Stimulated activated CD8-positive, alpha-beta memory T cell treated with anti-CD3 and anti-CD28 coated beads, Interleukin-2, amount 100 ng/mL, for 1 hour (primary cell): ENCODE measurements at places on chromosomes 16 and 17.

- no peak for DNase-seq
Measured at GRCh38 chr17:42530952-42531454, 5.0 kb upstream of the NAGLU start.

- DNase-seq, result no peak
Measured at GRCh38 chr16:24721830-24722238, 7.6 kb upstream of the TNRC6A start.

GRCh38 chr16:88382491-88383400 is at the start of gene ZNF469:
TSS of gene ZNF469 (plus strand) at chr16:88382959. CDS start at chr16:88427471, 44,512 bp downstream.
- DNase-seq, result no peak

DNA sequence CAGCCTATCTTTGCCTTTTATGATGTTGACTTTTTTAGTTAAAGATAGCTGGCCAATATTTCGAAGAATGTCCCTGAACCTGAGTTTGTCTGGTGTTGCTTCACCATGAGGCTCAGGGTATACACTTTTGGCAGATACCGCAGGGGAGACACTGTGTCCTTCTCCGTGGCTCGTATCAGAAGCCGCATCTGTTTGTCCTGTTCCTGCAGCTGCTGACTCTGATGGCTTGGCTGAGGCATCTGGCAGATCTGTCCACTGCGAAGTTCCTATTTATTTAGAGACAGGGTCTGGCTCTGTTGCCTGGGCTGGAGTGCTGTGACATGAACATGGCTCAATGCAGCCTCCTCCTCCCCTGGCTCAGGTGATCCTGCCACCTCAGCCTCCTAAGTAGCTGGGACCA is 93.5 kb downstream of the CRISPLD2 start:
- no peak for DNase-seq

DNA sequence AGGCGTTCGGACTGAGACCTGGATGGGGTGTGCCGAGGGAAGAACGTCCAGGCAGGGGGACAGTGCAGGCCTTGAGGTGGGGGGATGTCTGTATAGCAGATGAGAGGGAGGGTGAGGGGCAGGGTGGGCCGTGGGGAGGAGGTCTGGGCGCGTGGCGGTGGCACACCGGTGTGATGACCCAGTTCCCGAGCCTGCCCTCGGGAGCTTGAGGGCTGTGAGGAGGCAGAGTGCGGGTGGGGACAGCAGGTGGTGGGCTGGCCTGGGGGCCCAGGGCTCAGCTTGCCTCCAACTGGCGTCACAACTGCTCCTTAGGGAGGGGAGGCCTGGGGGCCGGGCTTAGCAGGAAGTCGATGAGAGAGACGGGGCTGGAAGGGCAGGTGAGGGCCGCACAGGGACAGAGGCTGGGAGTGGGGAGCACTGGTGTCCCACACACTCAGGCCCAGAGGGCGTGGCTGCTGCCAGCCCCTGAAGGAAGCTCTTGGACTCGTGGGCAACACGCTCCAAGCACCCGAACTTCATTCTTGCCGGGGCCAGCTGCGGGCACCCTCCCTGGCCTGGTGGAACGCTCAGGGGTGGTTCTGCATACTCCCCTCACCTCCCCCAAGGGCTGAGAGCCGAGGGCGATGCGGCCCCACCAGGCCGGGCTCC is 6.5 kb downstream of the CACNA1H start:
- DNase-seq, result no peak

DNA sequence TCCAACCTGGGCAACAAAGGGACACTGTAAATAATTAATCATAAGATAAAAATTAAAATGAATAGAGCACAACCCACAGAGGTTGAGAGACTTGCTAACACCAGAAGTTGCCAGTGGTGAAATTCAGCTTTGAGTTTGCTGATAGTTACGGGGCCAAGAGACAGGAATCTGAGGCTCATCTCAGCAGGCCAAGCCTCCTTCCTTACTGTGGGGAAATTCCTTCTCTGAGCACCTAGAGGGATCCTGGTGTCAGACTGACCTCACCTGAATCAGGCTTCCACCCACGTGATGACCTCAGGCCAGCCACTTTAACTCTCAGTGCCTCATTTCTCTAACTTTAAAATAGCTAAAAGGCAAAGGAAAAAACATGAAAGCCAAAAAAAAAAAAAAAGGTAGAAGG is 4.7 kb downstream of the ABAT start:
- no peak for DNase-seq

DNA sequence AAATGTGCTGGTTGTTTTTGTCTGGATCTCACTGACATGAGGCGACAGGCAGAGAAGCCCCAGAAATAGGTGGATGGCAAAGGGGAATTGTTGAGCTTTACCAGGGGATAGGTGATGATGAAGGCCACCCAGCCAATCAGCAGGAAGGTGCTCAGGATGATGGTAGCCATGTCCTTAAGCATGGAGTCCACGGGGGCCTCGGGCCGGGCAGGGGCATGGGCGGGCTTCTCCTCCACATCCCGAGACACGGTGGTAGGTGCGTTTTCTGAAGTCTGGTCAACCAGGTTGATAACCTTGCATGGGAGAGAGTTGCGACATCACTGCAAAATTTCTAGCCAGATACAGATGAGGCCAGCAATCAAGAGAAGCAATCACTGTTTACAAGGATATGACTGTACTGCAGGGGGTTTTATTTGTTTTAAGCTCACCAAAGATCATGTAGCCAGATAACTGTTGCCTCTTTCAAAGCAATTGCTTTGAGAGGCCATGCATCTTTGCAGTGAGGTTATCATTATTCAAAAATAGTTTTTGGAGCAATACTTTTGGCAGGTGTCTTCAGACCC is 37.3 kb upstream of the ICAM2 start:
- DNase-seq, result no peak

DNA sequence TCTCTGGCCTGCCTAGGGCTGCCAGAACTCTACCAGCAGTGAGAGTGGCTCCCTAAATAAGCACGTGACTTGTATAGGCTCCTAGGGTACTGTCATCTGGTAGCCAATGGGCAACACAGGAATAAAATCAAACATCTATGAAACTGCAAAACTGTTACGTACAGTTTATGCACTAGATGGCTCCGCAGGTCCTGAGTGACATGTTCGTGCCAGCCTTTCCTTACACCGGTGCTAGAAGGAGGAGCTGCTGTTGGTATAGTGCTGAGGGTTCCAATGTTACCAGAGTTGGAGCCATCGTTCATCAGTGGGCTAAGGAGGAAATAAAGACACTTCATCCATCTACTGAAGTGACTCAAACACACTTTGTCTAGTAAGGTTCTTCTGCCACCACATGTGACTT is 63.2 kb upstream of the TRAP1 start:
- no peak for DNase-seq

GRCh38 chr16:57082664-57083063 is 9.7 kb upstream of the CPNE2 start:
- no peak for DNase-seq

DNA sequence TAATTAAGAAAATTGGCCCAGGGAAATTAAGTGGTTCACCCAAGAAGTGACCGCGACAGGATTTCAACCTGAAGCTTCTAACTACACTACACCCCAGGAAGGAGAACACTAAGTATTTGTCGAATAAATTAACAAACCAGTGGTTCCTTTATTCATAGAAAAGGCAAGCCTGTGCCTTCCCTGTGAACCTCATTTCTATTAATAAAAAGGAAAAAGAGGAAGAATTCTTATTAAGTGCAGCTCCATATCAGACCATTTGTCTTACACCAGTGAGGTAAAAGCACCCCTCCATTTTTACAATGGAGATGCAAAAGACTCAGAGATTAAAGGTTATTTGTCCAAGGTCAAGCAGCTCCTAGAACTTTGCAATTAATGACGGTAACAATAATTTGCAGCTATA is 1.7 kb downstream of the COPS3 start:
- DNase-seq, result no peak

DNA sequence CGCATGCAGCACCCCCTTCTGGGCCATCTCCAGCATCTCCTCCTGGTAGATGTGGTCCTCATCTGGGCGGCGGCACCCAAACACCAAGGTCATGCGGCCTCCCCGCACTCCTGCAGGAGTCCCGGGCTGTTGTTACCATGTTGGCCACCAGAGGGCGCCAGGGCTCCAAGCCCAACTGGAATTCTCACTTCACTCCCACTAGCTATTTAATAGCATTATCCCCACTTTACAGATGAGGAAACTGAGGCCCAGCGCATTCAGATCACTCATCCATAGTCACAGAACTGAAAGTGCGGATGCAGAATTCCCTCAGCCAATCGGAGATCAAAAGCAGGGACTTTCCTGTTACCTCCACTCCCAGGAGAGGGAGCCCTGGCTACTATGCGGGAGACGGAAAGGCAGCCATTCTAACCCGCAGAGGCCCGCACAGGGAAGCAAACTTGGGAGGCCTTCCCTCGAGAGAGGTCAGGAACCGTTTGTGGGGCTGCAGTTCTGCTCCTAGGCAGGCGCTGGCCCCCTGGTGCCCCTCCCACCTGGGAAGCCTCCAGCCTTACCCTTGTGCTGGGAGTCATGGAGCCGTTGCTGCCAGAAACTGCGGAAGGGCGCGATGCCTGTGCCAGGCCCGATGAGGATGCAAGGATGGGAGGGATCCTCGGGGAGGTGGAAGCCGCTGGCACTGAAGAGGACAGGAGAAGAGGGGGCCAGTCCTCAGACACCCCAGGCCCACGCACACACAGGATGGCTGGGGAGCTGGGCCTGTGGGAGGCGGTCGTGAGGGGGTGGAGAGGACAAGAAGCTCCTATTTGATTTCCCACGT is 40.1 kb downstream of the NOS2 start:
- peak; percentile 52 for DNase-seq

DNA sequence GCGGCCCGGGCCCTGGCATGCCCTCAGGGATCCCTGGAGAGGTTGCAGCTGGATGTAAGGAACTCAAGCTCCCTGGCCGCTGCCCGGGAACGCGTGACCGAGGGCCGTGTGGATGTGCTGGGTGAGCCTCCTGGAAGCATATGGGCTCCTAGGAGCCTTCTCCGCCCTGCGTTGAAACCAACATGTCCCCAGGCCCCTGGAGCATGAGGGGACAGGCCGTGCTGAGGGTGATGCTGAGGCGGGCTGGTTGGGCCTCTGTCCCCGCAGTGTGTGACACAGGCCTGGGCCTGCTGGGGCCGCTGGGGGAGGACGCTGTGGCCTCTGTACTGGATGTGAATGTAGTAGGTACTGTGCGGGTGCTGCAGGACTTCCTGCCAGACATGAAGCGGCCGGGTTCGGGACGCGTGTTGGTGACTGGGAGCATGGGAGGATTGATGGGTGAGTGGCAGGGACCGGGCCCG is 5.7 kb upstream of the HSD17B1 start:
- DNase-seq, result no peak

DNA sequence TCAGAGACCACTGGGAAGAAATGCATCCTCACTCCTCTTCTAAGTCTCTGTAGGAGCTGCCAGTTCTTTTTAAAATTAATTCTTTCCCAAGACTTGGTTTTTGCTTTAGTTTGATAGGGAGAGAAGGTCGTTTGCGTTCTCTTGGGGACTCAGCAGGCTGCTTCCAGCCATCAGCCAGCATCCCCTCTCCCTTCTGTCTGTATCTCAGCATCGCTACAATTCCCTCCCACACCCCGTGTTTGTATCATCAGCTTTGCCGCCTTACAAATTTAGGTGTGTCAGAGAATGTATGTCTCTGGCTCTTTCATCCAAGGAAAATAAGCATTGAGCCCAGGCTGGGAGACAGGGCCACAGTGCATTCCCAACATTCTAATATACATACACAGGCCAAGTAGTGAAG is 5.4 kb downstream of the HOXB6 start:
- no peak for DNase-seq

GRCh38 chr16:3819746-3820724 is 60.5 kb downstream of the CREBBP start:
- DNase-seq, result no peak

DNA sequence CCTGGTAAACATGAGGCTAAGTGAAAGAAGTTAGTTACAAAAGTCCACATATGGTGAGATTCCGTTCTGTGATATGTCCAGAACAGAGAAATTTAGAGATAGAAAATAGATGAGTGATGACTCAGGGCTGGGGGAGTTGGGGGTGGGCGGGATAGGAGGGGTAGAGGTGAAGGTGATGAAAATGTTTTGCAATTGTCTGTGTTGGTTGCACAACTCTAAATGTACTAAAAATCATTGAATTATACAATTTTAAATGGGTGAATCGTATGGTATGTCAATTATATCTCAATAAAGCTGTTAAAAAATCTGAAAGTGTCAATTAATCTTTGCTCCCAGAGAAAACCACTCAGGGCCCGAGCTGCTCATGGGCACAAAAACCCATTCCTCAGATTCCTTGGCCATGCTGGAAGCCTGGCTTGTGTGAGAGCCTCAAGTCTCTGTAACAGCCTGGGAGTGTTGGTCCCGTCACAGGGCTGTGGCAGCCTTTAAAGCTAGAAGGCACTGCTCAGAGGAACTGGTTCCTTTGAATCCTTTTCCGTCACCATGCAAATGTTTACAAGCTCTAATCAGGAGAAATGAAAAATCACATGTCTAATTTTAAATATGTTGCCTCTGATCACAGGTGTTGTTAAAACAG is 225.3 kb downstream of the WWOX start:
- DNase-seq, result no peak

GRCh38 chr17:72724267-72724666 is 368.2 kb downstream of the SLC39A11 start:
- DNase-seq, result no peak

DNA sequence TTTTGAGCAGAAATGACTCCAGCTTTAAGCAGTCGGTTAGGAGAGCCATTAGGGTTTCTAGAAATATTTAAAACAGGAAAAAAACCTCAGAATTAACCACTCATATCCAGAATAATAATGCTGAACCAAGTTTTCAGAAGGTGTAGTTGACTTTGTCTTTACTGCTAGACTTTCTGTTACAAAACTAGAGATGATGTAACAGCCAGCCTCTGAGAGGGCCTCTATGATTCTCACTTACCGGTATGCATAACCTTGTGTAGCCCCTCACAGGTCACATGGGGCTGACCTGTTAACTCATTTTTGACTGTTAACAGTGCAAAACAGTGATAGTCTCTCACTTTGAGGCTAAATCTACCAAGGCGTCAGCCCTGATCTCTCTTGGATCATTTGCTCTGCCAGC is 74.3 kb downstream of the TEX14 start:
- DNase-seq, result no peak

DNA sequence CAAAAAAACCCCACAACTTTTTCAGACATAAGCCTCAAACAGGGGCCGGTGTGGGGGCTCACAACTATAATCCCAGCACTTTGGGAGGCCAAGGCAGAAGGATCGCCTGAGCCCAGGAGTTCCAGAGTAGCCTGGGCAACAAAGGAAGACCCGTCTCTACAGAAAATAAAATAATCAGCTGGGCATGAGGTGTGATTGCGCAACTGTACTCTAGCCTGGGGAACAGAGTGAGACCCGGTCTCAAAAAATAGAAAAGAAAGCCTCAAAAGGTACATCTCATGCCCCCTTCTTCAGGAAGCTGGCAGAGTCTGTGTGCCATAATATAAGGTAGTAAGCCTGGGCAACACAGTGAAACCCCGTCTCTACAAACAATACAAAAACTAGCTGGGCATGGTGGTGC is 3.2 kb downstream of the ZSWIM7 start:
- DNase-seq, result no peak

GRCh38 chr17:75504347-75505151 is 10.8 kb downstream of the CASKIN2 start:
- peak; percentile 11 for DNase-seq
